ENCODE measurements at places on chromosomes 12 and 14.

GRCh38 chr14:38868399-38869290 lies 234.4 kb downstream of the SEC23A start:
- H3K27me3 ChIP-seq, result no peaks in the 10 kb centered on the region
- DNase-seq, result no peak
- peaks cover 37% of the 10 kb centered on the region for H3K4me1 ChIP-seq
- peak overlapping the region; percentile 56 for H3K27ac ChIP-seq

GRCh38 chr12:52526511-52526951 lies 6.3 kb upstream of the KRT5 start:
- no peak overlapping the region for H3K27ac ChIP-seq
- H3K4me3 ChIP-seq, result no peak overlapping the region
- peaks cover 2% of the 10 kb centered on the region for H3K4me1 ChIP-seq
- H3K27me3 ChIP-seq, result no peaks in the 10 kb centered on the region
- no peak for DNase-seq
- H3K36me3 ChIP-seq, result no peaks in the 10 kb centered on the region

- no peak for DNase-seq
- no peak overlapping the region for H3K27ac ChIP-seq
- H3K36me3 ChIP-seq, result no peaks in the 10 kb centered on the region
Measured at GRCh38 chr12:636632-637031, 26.6 kb downstream of the NINJ2 start.

DNA sequence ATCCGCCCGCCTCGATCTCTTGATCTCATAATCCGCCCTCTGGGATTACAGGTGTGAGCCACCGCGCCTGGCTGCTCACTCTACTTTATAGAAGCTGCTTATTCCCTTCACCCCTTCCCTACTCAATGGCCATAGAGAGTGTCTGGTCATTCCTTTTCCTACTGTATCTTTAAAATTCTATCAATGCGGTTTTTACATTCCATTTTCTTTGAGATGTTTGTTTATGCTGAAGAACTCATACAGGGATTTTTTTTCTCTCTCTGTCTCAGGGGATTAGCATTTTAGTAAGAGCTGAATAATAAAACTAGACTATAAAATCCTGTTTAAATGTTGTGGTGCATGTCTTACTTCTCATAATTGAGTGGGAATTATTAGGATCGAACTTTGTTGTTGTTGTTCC lies 218.6 kb upstream of the FOXN3 start:
- H3K36me3 ChIP-seq, result no peaks in the 10 kb centered on the region
- no peaks in the 10 kb centered on the region for H3K27me3 ChIP-seq
- H3K27ac ChIP-seq, result no peak overlapping the region
- DNase-seq, result no peak
- no peak overlapping the region for H3K4me3 ChIP-seq

DNA sequence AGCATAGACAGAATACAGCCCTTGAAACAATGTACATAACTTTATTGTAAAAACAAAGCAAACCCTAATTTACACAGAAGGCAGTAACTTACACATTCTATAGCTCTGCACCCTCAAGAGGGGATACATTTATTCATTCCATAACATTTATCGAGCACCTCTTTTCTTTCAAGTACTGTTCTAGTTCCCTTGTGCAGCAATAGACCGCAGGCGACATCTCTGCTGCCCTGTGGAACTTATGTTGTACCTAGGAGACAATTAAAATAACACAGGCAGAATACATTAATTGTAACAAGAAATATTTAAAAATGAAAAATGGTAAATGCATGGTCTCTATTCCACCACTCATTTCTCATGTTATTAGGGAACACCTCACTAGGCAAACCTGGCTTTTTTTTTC lies 1.4 kb upstream of the ARHGDIB start:
- DNase-seq, result no peak
- peak overlapping the region; percentile 85 for H3K27ac ChIP-seq
- H3K4me3 ChIP-seq, result no peak overlapping the region
- H3K27me3 ChIP-seq, result no peaks in the 10 kb centered on the region

- H3K4me3 ChIP-seq, result no peak overlapping the region
- no peaks in the 10 kb centered on the region for H3K36me3 ChIP-seq
- H3K4me1 ChIP-seq, result no peaks in the 10 kb centered on the region
- DNase-seq, result no peak
- peak overlapping the region; percentile 66 for H3K27ac ChIP-seq
Measured at GRCh38 chr12:6792522-6793201, 3.3 kb downstream of the CD4 start.

- no peaks in the 10 kb centered on the region for H3K27me3 ChIP-seq
- no peaks in the 10 kb centered on the region for H3K36me3 ChIP-seq
- no peak for DNase-seq
- peak overlapping the region; percentile 97 for H3K27ac ChIP-seq
- H3K4me3 ChIP-seq, result peak overlapping the region; percentile 71
Measured at GRCh38 chr12:47818467-47819137, 1.1 kb downstream of the HDAC7 start.

- H3K4me1 ChIP-seq, result no peaks in the 10 kb centered on the region
- H3K36me3 ChIP-seq, result no peaks in the 10 kb centered on the region
- no peaks in the 10 kb centered on the region for H3K27me3 ChIP-seq
- DNase-seq, result peak; percentile 64
- peak overlapping the region; percentile 3 for H3K27ac ChIP-seq
Measured at GRCh38 chr14:100400115-100400514, 77.0 kb downstream of the SLC25A47 start.

DNA sequence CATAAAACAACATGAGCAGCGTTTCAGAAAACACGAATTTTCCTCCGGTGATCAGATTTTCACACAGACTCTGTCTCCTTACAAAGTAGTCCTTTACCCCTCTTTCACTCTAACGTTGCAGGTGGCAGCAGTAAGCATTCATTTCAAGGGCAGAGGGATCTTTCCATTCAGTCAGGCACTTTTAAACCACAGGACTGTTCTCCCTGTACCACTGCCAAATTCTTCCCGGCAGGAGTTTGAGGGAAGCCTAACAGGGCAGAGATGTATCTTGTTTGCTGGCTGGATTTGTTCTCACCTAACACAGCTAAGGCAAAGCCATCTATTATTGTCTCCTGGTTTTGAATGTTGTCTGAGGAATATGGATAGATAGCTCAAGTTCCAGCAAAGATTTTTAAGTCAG lies 1187.3 kb upstream of the SEL1L start:
- no peak overlapping the region for H3K4me3 ChIP-seq
- no peaks in the 10 kb centered on the region for H3K36me3 ChIP-seq
- H3K27ac ChIP-seq, result no peak overlapping the region
- no peak for DNase-seq
- H3K4me1 ChIP-seq, result no peaks in the 10 kb centered on the region
- no peaks in the 10 kb centered on the region for H3K27me3 ChIP-seq

DNA sequence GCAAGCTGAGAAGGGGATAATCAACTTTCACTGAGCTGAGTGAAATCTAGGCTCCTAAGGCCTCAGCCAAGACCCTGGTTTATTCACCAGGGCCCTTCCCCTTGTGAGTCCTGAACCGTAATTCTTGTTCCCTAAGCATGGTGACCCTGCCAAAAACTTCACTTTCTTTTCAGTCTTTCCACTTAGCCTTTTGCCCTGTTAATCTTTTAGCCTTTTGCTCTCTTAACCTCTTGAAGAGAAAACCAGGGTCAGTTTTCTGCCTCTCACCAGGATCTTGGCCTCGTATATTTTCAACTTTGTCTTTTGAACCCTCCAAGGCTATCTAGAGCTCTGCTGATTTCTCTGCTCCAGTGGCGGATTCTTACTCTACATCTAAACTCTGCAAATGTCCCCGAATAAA lies 191.0 kb downstream of the PELI2 start:
- H3K36me3 ChIP-seq, result no peaks in the 10 kb centered on the region
- DNase-seq, result no peak
- no peaks in the 10 kb centered on the region for H3K27me3 ChIP-seq
- no peak overlapping the region for H3K27ac ChIP-seq
- H3K4me1 ChIP-seq, result no peaks in the 10 kb centered on the region
- H3K4me3 ChIP-seq, result no peak overlapping the region

DNA sequence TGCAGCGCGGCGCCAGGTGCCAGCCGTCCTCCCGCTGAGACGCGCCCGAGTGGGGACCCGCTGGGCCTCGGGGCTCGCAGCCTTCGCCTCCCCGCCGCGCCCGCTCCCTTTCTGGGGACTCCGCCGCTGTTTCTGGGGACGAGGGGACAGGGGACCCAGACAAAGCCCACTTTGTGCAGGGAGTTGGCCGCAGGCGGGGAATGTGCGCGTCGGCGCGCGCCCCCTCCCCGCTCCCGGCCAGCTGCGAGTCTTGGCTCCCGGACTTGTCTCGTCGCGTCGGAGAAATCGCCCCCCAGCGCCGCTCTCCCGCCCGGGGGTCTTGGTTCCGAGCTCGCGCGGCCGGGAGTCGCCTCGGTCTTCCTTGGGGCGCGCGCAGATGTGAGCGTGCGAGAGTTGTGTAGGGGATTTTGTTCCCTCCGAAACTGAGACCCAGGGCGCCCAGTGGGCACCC lies 717 bp downstream of the VASH1 start:
- H3K4me3 ChIP-seq, result peak overlapping the region; percentile 93
- no peaks in the 10 kb centered on the region for H3K36me3 ChIP-seq
- H3K27me3 ChIP-seq, result peaks cover 31% of the 10 kb centered on the region
- H3K4me1 ChIP-seq, result peaks cover 44% of the 10 kb centered on the region

GRCh38 chr12:12338527-12339168 lies 11.4 kb downstream of the MANSC1 start:
- no peaks in the 10 kb centered on the region for H3K27me3 ChIP-seq
- DNase-seq, result no peak
- no peak overlapping the region for H3K4me3 ChIP-seq
- peaks cover 7% of the 10 kb centered on the region for H3K4me1 ChIP-seq

DNA sequence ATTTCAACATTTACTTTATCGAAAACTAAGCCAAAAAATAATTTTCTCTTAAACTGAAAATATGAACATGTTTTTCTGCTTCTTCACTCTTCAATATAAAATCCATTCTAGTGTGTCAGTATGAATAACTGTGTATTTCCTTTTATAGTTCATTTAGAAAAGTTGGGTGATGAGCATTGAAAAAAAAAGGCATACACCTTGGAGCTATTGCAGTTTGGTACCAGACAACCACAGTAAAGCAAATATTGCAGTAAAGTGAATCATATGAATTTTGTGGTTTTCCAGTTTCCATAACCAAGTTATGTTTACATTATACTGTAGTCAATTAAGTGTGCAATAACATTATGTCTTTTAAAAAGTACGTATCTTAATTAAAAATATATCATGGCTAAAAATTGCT lies 195.0 kb upstream of the FOXG1 start:
- no peaks in the 10 kb centered on the region for H3K27me3 ChIP-seq
- DNase-seq, result no peak
- H3K36me3 ChIP-seq, result no peaks in the 10 kb centered on the region
- H3K4me1 ChIP-seq, result no peaks in the 10 kb centered on the region

DNA sequence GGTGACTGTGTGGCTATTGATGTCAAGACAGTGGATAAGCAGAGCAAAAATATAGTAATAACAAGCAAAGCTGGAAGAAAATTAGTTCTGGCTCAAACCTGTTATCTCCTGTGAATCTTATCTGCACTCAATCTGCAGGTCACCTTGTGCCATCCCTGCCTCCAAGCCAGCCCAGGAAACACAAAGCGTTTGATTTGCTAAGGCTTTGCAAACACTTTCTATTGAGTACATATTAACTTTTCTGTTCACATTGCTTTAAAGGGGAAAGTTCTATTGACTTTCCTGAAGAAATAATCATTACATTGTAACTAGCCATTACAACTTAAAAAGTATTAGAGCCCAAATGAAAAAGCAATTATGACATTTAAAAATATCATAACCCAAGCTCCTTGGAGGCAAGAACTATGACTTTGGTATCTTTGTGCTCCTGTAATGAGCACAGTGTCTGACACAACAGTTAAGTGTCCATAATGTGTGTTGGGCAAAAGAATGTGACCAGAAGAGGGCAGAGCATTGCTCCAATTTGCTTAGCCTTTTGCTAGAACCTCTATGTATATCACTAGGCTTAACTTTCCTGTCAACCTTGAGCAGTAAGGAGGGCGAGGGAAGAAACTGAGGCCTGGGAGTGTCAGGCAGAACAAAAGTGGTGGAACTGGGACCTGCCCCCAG lies 24.7 kb downstream of the SERPINA3 start:
- no peaks in the 10 kb centered on the region for H3K36me3 ChIP-seq
- peak; percentile 40 for DNase-seq
- no peaks in the 10 kb centered on the region for H3K27me3 ChIP-seq
- no peaks in the 10 kb centered on the region for H3K4me1 ChIP-seq
- no peak overlapping the region for H3K27ac ChIP-seq

DNA sequence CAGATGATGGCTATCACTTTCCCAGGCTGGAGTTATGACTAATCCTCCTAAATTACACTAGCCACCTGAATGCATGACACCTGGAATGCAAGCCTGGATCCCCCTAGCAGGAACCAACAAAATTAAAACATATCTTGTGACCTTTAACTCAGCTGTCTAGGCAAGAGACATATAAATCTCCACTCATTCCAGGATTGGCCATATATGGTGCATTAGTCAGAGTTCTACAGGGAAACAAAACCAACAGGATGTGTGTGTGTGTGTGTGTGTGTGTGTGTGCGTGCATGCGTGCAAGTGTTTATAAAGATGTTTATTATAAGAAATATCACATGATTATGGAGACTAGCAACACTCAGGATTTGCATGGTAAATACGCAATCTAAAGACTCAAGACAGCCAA lies 212.8 kb downstream of the KIF21A start:
- no peaks in the 10 kb centered on the region for H3K27me3 ChIP-seq
- DNase-seq, result no peak
- H3K4me1 ChIP-seq, result no peaks in the 10 kb centered on the region
- H3K36me3 ChIP-seq, result no peaks in the 10 kb centered on the region
- no peak overlapping the region for H3K4me3 ChIP-seq

DNA sequence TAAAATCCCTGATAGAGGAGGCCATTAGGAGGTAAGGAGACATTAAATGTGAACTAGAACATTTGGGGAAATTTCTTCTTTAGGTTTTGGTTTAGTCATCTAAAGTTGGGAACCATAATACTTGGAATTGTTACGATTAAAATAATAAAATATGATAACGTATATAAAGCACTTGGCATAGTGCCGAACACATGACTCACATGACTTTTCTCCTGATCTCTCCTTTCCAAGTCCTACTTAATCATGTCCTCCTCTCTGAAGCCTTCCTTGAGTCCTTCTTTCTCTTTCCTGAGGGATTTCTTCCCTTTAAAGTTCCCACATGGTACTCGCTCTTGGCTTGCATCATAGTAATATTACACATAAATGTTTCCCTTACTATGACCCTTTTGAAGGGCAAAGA lies 20.0 kb downstream of the BEST3 start:
- H3K4me3 ChIP-seq, result no peak overlapping the region
- H3K4me1 ChIP-seq, result no peaks in the 10 kb centered on the region
- no peak overlapping the region for H3K27ac ChIP-seq

- no peak for DNase-seq
- no peaks in the 10 kb centered on the region for H3K36me3 ChIP-seq
- no peak overlapping the region for H3K27ac ChIP-seq
Measured at GRCh38 chr12:126601184-126602170, 1536.2 kb downstream of the AACS start.

GRCh38 chr12:52395761-52396434 lies 10.2 kb downstream of the KRT82 start:
- no peak for DNase-seq
- H3K36me3 ChIP-seq, result no peaks in the 10 kb centered on the region

GRCh38 chr12:121494093-121494787 lies 86.6 kb downstream of the KDM2B start:
- no peaks in the 10 kb centered on the region for H3K4me1 ChIP-seq
- no peaks in the 10 kb centered on the region for H3K27me3 ChIP-seq
- no peak overlapping the region for H3K4me3 ChIP-seq
- peak; percentile 69 for DNase-seq
- peaks cover 18% of the 10 kb centered on the region for H3K36me3 ChIP-seq

GRCh38 chr12:21300632-21301031 lies 34.1 kb downstream of the SLCO1A2 start:
- no peak overlapping the region for H3K27ac ChIP-seq
- H3K36me3 ChIP-seq, result no peaks in the 10 kb centered on the region
- DNase-seq, result no peak
- no peaks in the 10 kb centered on the region for H3K4me1 ChIP-seq
- H3K4me3 ChIP-seq, result no peak overlapping the region
- H3K27me3 ChIP-seq, result no peaks in the 10 kb centered on the region
